ENCODE measurements at places on chromosomes 11 and 22.

- no peak for DNase-seq
Measured at GRCh38 chr11:109978895-109979294, 114.3 kb upstream of the ZC3H12C start.

DNA sequence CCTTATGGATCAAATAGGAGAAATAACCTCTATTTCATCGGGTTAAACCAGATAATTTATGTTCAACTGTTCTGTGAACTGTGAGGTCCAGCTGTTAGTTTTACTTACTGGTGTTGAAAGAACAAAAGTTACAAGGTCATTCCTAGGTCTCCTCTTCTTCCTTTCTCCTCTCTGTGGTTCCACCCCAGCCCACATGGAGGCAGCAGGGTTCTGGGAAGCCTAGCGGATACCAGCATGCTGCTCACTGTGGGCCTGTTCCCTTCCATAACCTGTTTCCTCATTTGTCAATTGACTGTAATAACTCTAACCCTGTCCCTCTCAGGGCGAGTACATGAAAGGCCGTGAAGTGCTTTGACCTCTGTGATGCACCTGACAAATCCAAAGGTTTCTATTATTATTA lies 27.8 kb downstream of the RELT start:
- DNase-seq: no peak

- no peak for DNase-seq
Measured at GRCh38 chr22:33952776-33953175, 32.5 kb upstream of the LARGE1 start.

- DNase-seq: no peak
Measured at GRCh38 chr11:8093931-8094575, 13.0 kb downstream of the TUB start.

DNA sequence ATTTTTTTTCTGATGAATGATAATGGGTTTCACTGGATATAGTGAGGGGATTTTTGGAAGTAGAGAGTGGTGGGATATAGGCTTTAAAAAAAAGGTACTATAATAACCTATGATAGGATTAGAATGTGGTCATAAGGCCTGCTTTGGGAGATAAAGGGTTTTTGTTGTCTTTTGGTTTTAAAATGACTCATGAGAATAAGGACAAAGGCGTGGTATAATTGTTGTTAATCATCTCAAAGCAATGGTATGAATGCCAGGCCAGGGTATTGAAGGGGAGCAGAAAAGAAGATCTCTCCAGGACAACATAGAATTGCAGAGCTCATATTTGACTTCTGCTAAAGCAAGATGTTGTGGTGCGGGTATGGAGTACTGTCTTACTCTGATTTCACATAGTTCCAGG lies 579.4 kb downstream of the JRKL start:
- DNase-seq: no peak

DNA sequence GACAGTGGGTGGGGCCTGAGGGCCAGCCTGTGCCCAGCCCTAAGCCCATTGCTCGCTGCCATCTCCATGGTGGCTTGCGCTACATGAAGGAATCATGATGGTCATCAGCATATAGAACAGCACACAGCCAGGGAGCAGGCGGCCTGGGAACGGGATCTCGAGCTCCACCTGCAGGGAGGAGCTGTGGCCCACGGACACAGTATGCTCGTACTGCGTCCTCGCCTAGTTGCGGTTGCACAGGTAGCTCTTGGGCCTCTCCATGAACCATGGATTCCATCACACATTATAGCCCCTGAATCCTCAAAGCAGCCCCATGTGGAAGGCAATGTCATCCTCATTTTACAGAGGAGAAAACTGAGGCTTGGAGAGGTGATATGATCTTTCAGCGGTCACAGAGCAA lies 15.1 kb downstream of the SEC14L4 start:
- DNase-seq: no peak

DNA sequence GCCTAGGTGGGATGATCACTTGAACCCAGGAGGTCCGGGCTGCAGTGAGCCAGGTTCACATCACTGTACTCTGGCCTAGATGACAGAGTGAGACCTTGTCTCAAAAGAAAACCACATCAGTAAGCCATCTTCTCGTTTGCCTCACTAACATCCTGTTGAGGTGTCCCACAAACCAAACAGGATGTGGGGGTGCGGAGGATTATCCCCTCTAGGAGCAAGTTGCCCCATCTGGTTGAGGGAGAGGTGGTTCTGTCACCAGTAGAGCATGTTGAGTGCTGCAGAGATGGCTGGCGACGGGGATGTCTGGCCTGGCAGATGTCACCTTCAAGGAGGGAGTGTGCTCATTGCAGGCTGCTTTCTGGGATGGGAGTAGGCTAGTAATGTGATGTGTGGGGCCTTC lies 72.4 kb downstream of the ZNRF3 start:
- no peak for DNase-seq

DNA sequence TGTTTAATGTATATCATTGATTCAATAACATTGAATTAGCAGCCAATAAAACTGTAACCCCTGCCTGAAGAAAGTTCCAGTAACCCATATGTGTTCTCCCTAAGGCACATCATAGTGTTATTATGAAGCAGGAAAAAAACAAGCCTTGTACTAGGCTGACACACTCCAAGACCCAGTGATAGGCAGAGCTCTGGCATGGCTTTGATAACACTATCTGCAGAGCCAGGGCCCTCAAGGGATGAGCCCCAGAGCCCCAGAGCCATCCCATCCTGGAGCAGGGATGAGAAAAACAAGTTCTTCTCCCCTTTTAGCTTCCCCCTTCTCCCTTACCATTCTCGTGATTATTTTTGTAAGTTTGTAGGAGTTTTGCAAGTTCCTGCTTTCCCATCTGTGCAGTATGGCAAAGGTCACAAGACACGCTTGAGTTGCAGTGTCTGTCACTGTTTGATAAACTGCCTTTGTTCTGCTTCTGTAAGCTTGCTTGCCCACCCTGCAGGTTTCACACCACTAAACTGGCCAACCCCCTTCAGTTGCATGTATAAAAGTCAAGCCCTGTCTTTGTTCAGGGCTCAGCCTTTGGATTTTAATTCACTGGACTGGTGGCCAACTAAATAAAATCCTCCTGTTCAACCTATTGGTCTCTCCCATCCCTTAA lies 22.3 kb upstream of the GUCY1A2 start:
- DNase-seq: no peak

- no peak for DNase-seq
Measured at GRCh38 chr11:77276271-77276670, 25.2 kb downstream of the GDPD4 start.

DNA sequence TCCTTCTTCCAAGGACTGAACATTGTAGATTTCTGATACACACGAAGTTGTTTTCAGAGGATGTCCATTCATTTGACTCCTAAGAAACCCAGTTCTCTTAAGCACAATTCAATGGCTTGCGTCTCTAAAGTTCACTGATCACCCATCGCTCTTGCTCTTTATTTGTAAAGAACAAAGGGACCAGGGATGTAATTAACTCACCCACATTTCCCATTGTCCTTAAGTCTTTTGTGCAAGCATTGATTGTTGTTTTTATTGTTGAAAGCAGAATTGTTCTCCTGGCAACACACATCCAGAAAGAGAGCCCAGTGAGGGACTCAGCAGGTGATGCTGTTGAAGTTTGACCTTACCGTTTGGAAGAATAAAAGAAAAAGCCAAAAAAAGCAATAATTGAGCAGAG lies 59.2 kb downstream of the SPON1 start:
- no peak for DNase-seq

DNA sequence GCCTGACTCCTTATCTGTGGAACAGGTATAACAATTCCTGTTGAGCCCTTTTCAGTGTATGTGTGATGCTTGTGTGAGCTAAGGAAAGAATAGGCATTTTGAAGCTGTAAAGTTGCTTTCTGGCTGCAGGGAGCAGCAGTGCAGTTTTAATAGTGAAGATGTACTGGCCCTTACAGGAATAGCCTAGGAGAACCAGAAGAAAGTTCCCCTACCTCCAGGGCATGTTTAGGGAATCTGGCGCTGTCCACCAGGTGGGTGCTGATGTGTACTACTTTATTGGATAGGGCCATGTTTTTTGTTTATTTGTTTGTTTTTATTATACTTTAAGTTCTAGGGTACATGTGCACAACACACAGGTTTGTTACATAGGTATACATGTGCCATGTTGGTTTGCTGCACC lies 11.5 kb downstream of the BMAL1 start:
- no peak for DNase-seq

DNA sequence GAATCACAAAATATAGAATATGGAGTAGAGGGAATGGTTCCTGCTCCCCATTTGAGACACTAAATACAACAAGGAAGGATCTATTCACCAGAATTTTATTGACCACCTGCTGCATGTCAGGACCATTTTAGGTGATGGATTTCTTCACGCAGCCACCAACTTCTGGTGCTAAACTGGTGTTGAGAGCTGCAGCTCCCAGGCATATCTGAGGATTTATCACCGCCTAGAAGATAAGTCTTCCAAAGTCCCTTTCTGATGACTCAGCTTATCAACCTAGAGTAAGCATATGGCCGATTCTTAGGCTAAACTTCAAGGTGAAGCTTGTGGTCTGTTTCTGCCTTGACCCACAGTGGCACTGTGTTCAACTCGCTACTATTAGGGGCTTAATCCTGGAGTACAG lies 6.7 kb downstream of the DDI1 start:
- no peak for DNase-seq

DNA sequence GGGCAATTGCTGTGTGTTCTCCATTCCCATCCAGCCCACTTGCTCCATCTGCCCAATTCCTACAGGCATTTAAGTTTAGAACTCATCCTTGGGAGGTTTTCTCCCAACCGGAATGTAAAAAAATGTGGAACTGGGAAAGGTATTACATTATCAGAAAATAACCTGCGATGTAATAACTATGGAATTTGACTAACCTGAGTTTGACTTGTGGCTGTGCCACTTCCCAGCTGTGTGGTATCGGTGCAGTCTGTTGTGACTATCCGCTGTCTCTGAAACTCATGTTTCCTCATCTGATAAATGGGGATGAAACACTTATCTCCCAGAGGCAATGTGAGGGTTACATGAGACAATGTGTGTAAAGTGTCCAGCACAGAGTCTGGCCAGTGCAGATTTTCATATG lies 77.6 kb downstream of the TENM4 start:
- DNase-seq: no peak

- DNase-seq: no peak
Measured at GRCh38 chr22:35134637-35135036, 68.7 kb downstream of the ISX start.

DNA sequence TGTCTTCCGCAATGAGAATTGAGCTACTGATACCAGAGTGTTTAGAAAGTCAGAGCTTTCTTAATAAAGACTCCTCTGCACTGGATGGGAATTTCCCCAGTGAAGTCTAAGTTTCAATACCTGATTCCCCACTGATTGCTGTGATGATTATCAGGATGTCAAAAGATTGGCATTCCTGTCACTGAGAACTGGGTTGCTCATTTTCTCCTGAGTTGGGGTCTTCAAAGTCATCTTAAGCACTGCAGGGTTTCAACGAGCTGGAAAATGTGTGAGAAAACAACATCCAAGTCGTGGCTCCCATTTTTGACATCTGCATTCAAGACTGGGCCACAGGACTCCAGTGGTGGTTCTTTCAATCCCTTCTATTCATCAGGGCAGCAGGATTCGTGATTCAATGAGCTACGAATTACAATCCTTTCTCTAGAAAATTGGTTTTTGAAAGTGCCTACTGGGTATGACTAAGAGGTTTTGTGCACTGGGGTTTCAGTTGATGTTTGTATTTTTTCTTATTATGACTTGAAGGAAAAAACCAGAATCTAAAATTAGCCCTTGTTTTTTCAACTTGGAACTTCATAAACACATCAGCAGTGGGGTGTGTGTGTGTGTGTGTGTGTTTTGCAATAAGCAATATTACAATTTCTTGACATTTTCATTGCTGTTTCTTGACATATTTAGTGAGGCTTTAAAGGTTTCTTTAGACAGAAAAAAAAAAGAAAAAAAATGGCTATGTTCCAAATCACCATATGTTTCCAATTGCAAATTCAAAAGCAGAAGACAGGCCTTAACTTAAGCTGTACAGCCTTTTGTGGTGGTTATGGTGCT lies 233.0 kb downstream of the FAM76B start:
- DNase-seq: no peak

- no peak for DNase-seq
Measured at GRCh38 chr11:126072141-126072741, 9.6 kb upstream of the CDON start.

- DNase-seq: no peak
Measured at GRCh38 chr11:13221722-13222121, 55.9 kb upstream of the BMAL1 start.

- no peak for DNase-seq
Measured at GRCh38 chr22:19710020-19710768, 4.1 kb upstream of the SEPTIN5 start.

- DNase-seq: peak; percentile 25
Measured at GRCh38 chr11:110251836-110252235, 44.6 kb downstream of the RDX start.

DNA sequence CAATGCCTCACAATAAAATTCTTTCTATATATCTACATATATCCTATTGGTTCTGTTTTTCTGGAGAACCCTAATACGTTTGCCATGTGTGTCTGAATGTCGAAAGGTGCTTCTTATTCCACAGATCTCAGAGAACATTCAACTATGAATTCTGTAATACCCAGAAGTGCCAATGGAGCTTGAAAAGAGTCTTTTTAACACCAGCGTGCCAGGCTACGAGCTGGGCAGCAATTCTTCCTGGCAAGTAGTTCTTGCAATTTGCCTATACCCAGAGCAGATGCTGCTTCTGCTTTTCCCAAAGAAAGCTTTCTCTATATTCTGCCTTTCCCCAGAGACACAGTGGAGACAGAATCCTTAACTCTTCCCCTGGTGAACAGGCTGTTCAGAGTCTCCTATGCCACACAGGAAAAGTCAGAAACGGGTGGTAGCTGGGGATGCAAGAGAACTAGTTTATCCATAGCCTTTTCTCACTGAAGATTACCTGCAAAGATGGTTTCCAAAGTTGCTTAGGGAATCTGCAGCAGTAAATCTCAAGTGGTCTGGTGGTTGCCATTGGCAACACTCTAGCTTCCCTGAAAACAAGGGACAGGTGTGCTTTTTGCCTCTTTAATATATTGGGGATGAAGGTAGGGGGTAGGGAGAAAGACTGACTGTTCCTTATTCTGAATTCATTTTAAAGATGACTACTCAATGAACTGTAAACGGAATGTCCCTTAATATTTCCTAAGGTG lies 16.8 kb upstream of the PAFAH1B2 start:
- no peak for DNase-seq

DNA sequence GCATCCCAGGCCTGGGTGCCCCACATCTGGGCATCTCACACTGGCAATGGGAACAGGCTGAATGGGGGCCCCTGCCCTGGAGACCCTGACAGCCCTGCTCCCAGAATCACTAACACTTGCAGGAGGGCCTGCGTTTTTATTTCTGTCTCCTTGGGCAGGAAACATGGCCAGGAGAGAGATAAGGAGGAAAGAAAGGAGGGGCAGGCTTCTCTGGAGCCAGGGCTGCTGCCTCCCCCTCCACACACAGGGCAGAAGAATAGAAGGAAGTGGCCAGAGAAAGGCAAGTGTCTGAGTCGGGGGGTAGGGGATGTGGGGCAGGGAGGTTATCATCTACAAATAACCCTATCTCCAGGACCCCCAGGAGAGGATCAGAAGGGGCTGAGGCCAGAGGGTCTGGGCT lies 25.5 kb upstream of the TSPAN18 start:
- no peak for DNase-seq
